ENCODE measurements at places on chromosomes 5 and 9.

- no peak for DNase-seq
Observed at GRCh38 chr9:12735665-12736064, 39.2 kb upstream of the LURAP1L start.

DNA sequence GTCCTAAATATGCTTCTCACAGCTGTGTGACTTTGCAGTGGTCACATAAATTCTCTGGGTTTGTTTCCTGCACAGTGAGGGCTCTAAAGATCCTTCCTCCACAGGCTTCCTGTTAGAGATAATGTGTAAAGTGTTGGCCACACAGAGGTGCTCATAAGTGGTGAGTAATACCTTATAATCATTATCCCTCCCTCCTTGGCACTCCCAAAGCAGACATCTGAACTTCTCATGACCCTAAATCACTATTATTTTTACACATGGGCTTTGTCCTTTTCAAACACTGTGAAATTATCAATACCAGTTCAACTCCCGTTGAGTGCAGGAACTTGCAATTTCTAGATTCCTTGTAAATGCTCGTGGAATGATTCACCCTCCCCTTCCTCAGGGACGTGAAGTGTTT is 100.2 kb downstream of the BRINP1 start:
- no peak for DNase-seq

DNA sequence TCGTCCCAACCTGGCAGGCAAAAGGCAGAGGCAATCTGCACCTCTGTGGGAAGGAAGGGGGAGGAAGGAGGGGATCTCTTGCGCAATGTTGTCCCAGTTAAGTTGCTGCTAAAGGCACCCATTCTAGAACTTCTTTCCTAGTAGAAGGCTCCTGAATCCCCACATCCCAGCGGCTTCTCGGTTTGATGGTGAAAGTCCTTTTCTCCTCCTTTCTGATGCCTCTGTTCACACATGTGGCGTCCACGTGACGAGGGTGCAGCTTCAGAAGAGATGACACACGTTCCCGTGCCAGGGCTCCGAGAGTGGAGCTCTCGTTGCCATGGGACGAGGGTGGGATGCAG is 96.9 kb upstream of the FCN2 start:
- no peak for DNase-seq

GRCh38 chr9:129399634-129399990 is 221.3 kb downstream of the C9orf50 start:
- no peak for DNase-seq

- DNase-seq = no peak
Observed at GRCh38 chr5:115725522-115725921, 90.9 kb downstream of the CDO1 start.

DNA sequence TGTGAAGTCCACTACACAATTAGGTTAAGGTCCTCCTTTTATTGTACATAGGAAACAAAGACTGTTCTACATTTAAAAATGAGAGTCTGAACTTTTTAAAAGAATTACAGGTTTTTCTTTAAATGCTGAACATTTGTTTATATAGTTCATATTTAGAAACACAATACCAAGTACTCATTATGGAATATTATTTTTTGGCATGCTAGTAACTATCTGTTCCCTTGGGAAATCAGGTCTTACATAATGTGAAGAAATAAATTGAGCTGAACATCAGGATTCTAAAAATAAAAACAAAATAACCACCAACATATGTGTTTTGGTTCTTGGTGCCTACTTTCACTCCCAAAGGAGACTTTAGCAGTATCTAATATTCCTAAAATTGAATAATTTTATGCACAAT is 230.5 kb upstream of the IZUMO3 start:
- no peak for DNase-seq

GRCh38 chr5:138654281-138654867 is 79.2 kb upstream of the HSPA9 start:
- peak; percentile 42 for DNase-seq

DNA sequence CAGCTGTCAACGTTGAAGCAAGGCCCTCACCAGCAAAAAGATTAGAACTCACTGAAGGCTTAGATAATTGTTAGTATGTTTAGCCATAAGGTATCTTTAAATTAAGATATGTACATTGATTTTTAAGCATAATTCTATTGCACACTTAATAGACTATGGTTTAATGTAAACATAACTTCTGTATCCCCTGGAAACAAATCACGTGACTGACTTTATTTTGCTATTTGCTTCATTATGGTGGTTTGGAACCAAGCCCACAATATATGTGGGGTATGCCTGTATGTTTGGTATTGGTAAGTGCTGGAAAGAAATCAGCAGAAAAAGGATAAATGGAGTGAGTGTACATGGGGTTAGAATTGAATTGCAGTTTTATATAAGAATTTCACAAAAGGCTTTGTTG is 111.9 kb downstream of the NMUR2 start:
- DNase-seq = no peak

DNA sequence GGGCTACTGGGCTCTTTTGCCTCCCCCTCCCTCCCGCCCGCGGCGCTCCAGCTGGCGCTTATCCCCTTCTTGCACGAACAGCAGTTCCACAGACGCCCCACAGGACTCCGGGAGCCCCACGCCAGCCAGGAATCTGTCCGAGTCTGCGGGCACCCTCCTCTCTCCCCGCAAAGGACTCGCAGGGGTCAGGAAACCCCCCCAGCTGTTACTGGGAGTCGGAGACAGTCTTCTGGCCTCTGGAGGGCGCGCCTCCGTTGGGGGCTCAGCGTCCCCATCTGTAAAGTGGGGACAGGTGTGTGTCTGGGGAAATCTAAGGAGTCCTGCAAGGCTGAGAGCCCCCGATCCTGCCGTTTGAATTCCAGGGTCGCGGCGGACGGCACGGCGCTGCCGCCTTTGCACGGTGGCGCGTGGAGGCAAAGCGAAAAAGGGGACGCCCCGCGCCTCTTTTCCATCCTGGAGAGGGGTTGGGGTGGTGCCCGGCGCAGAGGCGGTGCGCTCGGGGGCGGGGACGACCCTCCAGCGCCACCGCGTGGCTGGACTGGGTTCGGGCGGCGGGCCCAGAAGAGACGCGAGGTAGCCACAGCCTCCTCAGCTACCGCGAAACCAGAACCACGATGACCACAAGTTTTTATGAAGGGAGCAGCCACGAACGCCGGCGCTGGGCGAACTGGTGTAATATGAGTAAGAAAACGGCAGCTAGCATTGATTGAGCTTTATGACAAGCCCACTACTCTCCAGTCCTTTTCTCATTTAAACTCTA is 2.8 kb upstream of the CCIN start:
- DNase-seq = peak; percentile 78

- DNase-seq = no peak
Observed at GRCh38 chr9:123925819-123926218, 4.1 kb downstream of the DENND1A start.

- DNase-seq = no peak
Observed at GRCh38 chr9:30995956-30996738, 1388.3 kb upstream of the ACO1 start.

DNA sequence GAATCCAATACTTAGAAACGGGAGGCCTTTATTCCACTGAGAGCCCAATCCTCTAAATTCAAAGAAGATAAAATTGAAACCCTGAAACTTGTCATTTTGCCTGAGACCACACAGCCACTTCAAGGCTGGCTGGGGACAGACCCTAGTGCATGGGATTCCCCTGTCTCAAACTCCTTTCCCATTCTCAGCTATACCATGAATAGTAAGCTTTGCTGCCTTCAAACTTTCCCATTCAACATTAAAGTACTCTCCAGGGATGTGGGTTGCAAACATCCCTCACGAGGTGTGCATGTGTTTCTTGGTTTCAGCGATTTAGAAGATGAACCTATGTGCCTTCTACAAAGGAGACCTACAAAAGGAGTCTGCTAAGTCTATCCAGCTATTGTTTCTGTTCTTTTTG is 64.6 kb downstream of the GABRB2 start:
- DNase-seq = no peak

GRCh38 chr9:124022201-124023121 is 10.9 kb downstream of the LHX2 start:
- DNase-seq = no peak

DNA sequence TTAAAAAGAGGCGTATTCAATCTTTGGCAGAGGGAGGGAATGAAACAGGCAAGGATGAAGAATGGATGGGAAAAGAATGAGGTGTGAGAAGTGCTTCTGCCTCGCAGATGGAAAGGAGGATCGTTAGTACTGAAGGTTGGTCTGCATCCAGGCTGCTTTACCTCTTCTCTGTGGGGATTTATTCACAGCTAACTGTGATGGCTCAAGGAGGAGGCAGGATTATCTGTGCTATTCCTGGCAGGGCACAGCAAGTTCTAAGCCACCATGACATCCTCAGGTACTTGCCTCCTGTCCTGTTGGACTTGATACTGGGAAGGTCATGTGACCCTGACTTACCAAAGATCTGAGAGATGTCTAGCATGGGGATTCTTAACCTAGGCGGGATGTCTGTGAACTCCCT is 84.3 kb downstream of the GDNF start:
- no peak for DNase-seq

DNA sequence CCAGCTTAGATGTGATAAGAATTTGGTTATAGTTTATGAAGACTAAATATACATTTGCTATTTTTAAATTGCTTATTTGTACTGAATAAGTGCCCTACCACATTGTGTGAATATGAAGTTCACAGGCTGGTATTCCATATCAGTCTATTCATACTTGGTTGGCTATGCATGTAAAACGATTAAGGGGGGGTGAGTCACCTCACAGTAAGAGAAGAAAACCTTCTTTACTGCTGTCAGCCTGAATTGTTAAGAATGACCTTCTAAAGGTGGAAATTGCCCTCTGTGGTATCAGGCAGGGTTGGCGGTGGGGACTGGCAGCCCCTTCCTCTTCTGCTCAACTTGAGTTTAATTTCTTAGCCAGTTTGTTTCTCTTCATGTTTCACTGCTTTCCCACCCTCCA is 127.0 kb upstream of the RPS23 start:
- DNase-seq = peak; percentile 71

GRCh38 chr5:129658801-129659200 is 89.1 kb upstream of the MINAR2 start:
- no peak for DNase-seq

DNA sequence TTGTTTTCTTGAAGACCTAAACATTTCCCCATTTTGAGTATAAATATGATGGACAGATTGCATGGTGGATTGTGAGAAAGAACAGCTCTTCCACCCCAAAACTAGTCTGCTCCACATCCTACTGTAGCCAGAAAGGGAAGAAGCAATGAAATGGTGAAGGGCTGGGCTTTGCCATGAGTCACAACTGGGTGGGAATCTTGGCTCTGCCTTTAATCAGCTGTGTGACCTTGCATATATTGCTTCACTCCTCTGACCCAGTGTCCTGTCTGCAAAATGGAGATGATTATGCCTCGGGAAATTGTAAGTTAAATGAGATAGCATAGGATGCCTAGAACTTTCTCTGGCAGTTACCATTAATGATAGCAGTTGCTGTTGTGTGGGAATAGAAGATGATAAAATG is 101.9 kb downstream of the PDE8B start:
- DNase-seq = peak; percentile 19

DNA sequence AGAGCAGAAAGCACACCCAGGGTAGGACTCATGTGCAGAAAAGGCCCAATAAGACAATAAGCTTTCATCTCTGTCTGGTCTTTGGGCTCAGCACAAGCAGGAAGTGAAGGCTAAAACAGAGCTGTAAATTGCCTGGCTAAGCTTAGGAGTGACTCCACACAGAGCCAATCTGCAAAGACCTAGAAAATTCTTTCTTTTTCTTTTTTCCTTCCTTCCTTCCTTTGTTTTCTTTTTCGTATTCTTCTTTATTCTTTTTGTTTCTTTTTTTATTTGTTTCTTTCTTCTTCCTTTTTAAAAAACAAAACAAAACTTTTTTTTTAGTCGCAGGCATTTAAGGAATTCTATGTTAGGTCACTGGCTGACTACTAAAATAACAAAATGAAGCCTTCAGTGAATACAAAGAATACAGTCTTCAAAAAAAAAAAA is 12.2 kb downstream of the SLC35A4 start:
- no peak for DNase-seq

DNA sequence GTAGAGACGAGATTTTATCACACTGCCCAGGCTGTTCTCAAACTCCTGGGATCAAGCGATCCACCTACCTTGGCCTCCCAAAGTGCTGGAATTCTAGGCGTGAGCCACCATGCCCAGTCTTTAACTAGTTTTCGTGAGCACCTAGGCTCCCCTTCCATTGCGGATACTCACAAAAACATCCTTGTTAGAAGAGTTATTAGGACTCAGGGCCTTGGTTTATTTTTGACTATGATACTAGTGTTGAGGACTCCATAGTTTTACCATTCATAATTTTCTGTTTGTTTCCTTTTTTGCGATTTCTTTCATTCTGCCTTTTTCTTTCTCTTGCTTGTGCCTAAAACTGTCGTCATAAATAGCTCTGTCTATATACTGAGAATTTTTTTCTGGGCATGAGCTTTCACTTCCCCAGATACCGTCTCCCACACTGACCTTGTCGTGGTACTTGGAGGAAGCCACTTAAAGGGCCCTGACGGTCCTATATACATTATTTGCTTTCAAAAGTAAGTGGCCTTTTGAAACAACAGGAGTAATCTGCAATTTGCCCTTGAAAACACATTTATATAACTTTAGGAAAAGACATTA is 5.2 kb downstream of the F2R start:
- DNase-seq = no peak

DNA sequence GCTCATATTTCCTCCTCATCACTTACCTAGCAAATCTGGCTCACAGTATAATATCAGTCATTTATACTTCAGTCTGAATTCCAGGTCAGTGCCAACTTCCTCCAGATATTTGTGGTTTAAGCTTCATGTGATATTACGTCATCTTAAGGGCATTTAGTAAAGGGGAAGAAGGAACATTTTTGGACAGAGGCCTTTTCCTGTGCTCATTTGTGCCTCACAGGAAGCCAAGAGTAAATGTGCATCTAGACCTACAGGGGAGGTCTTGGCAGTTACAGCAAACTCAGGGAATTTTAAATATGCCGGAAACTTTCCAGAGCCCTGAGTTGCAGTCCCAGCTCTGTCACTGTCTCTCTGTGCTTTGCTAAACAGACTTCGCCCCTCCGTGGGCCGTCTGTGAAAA is 12.3 kb upstream of the KCNIP1 start:
- DNase-seq = peak; percentile 78

DNA sequence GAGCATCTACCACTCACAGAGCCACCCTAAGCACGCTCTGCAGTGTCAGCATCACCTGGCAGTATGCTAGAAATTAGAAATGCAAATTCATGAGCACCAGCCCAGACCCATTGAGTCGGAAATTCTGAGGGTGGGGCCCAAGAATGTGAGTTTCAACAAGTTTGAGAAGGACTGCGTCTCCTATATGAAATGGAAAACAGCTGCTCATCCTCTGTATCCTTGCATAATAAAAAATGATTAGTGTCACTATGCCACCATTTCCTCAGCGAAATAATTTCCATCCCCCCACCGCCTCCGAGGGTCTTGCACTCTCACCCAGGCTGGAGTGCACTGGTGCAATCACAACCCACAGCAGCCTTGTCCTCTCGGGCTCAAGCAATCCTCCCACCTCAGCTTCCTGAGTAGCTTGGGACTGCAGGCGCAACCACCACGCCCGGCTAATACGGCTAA is 1.3 kb upstream of the IQGAP2 start:
- DNase-seq = no peak

DNA sequence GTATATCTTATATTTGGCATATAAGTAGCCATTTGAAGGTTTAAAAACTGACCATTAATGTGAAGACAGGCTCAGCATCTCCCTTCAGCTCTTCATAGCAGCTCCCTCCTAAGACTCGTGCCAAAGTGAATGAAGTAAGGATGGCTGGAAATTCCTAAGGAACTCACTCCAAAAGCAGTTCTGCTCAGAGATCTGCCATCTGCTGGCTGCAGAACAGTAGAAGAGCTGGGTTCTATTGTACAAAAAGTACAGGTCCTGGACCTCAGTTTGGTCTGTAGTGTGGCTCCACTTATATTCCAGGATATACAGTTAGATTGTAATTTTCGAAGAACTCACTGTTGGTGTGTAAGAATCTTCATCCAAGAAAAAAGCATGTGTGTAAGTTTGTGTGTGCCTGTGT is 104.9 kb upstream of the RUSC2 start:
- peak; percentile 53 for DNase-seq

Data from HCEC 1CT (cell line).